Stimulated activated memory B cell treated with anti-CD40 and anti-IgM and Interleukin-4, amounts not matched to agents 10 μg/mL and 1 μg/mL and 100 μg/mL, for 72 hours (primary cell): ENCODE measurements at places on chromosomes 4 and X.

DNA sequence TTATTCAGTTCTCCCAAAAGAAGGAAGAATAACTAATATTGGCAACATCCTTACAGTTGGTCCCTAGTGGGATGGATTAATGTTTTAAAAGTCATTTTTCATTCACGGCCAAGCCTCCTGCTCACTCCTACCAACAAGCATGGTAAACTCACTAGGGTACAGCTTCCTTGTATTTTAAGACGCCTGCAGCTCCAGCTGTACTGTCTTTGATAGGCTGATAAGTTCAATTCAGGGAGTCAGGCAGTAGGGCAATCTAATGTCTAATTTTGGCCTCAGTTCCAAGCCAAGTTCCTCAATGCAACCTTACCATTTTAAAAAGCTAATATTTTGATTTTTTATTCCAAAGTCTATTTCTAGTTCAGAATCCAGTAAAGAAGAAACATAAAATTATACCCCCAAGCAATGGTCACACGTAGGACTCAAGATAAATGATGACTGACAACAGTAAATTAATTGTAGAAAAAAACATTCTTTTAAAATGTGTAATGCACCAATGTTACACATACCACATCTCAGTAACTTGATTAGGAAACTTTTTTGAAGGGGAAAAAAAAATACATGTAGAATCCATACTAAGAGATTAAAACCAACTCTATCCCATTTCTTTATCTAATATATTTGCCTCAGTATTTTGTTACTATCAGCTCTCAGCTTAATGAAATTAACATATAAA, 9.3 kb downstream of the LCORL start:
- no peak for ATAC-seq

- ATAC-seq, result no peak
These were observed 99.2 kb upstream of the RAB40AL start for GRCh38 chrX:102837847-102838246.

DNA sequence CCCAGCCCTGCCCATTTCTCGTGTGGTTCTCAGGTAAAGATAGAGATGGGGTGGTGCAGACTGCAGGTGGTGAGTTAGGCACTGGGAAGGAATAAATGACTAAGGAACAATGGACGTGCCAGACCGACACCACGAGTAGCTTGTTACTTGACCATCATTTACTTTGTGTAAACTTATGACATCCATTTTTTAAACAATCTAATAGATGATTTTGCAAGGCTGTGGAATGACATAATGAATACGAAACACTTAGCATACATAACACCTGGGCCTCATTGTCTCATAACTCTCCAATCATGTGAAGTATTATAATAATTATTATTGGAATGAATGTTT, 137.3 kb upstream of the CPEB2 start:
- ATAC-seq, result no peak

- no peak for ATAC-seq
These were observed 75.2 kb downstream of the JAKMIP1 start for GRCh38 chr4:6125103-6125651.

DNA sequence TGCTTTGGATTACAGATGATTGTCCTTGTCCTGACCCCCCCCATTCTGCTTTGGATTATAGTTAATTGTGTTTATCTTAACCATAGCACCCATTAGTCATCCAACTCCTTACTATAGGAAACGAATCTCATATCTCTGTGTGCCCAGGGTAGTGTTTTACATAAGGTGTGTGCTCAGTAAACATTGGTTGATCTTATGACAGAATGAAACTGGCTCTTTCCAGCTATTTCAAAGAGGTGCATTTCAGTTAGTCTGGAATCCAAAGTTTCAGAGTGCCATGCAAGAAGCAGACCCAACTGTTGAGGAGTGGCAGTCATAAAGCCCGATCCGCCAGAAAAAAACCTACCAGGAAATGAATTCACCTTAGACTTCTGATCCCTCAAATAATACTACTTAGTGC, 14.7 kb downstream of the TRIM2 start:
- ATAC-seq, result no peak

DNA sequence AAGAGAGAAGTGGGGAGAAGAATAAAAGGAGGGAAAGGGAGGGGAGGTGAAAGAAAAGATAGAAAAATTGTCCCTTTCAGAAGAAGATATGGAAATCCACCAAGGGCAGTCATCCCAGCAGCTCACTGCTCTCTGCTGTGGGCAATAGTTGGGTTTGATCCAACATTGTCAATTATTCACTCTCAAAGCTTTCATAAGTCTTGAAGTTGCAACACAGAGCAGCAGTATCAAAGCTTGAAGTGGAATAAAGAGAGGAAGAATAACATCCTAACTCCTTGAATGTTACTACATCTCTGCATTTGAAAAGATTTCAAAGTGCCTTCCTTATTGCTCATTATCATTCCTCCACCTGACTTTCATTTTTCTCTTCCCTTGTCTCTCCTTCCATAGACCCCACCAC, 62.3 kb upstream of the HHIP start:
- no peak for ATAC-seq

DNA sequence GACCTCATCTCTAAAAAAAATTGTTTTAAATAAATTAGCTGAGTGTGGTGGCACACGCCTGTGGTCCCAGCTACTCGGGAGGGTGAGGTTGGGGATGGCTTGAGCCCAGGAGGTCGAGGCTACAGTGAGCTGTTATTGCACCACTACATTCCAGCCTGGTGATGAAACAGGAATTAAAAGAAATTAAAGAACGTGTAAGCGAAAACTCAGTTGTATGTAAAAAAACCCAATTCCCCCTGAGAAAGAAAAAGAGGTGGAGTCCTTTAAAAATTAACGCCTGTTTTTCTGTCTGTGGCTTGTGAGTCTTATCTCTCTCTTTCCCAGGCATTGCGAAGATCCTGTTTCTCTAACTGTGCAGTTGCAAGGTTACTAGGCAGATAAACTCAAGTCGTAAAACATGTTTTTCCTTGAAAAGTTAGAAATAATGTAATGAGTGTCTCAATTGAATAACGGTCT, 22.1 kb downstream of the EPGN start:
- no peak for ATAC-seq

GRCh38 chrX:79592259-79592658, 225.1 kb upstream of the ITM2A start:
- ATAC-seq, result no peak

- no peak for ATAC-seq
These were observed 114.6 kb downstream of the TBCK start for GRCh38 chr4:106201373-106201772.
